RPMI7951 (cell line): ENCODE measurements at places on chromosomes 4 and X.

DNA sequence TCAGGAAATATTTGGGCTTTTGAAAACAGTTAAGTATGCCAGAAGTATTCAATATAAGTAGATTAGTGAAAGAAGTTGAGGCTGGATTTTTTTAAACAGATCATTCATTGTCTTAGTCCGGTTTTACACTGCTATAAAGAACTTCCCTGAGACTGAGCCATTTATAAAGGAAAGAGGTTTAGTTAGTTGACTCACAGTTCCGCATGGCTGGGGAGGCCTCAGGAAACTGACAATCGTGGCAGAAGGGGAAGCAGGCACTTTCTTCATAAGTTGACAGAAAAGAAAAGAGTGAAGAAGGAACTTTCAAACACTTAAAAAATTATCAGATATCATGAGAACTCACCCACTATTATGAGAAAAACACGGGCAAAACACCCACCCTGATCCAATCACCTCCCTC, 31.1 kb upstream of the CYLC1 start:
- no peak for DNase-seq

- no peak for DNase-seq
These were observed 104.3 kb upstream of the STK26 start for GRCh38 chrX:131918839-131919238.

- DNase-seq, result no peak
These were observed 101.7 kb upstream of the KIT start for GRCh38 chr4:54556051-54556450.

- peak; percentile 0 for DNase-seq
These were observed 79.7 kb downstream of the GRIA3 start for GRCh38 chrX:123263747-123264146.

DNA sequence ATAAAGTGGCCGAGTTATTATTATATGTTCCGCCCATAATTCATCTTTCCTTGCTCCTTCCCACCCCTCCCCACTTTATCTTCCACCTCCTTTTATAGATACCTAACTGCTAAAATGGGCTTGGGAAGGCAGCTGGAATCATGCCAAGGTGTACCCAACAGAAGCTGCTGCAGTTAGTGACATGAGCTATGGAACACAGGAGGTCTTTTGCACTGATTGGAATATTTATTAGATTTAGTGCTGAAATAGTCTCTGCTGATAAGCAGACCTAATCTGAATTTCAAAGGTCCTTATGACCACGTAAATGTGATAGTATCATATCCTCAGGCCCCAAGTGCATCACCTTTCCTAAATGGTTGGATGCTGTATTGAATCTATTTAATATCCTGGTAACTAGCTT, 64.9 kb downstream of the HMGB2 start:
- no peak for DNase-seq

- no peak for DNase-seq
These were observed 671.6 kb upstream of the BOD1L1 start for GRCh38 chr4:14299166-14299565.

DNA sequence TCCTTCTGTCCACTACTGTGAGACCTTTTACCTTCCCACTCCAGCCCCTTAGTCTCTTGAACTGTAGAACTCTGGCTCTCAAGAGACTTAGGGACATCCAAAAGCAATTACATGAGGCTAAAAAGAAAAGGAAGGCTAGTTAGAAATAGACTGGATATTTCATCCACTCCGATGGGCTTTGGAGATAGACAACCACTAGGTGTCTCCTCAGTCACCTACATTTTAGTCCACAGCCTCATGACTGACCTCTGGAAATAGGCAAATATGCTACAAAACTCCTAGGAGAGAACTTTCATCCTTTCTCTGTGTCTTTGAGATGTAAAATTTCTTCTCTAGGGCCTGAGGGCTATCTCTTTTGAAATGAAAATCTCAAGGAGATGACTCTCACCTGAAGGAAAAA, 45.1 kb upstream of the LAMP2 start:
- peak; percentile 22 for DNase-seq

DNA sequence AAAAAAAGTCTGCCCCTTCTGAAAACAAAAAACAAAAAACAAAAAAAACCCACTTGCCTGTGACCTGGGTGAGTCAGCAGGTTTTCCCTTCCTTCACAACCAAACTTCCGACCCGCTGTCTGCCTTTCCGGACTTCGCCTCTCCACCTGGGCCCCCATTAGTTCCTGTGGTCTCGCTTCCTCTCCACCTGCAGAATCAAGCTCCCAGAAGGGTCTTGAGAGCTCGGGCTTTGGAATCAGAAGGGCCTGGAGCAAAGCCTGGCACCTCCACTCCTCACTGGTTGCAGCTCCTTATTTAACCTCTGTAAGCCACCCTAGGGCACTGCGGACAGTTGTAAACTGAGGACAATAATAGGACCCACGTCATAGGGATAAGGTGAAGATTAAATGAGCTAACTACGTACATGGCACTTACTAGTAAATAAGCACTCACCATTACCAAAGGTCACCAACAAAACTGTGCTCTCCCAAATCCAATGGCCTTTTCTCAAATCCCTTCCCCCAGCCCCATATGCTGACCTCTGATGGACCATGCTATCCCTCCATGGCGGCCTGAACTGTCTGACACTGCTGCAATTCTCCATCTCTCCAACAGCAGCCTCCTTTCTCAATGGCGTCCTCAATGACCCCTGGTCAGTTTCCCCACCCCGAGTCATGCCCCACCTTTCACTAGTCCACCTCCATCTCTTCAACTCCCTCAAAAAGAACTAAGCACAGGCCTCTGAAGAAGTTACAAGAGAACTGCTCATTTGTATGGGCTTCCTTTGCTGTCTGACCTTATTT, 64.2 kb downstream of the IRF2 start:
- no peak for DNase-seq

DNA sequence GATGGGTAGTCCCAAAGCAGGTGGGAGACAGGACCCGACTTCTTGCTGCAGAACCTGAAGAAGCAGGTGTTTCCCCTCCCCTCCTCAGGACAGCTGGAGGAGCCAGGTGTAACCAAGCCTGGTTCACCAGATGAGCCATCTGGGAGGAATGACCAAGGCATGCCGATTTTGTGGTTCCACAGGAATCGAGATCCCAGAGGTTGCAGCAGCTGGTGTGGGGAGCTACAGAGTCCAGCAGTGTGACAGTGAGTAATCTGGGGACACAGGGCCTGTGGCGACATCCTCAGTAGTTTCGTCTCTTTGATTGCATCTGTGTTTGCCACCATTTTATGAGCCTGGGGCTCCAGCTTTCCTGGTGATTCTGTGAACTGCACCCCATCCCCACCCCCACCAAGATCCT, 2.6 kb upstream of the NDP start:
- DNase-seq, result peak; percentile 37

GRCh38 chrX:71532078-71532752, 689 bp upstream of the OGT start:
- DNase-seq, result peak; percentile 83

GRCh38 chr4:145047151-145047550, 50.8 kb downstream of the ANAPC10 start:
- no peak for DNase-seq

DNA sequence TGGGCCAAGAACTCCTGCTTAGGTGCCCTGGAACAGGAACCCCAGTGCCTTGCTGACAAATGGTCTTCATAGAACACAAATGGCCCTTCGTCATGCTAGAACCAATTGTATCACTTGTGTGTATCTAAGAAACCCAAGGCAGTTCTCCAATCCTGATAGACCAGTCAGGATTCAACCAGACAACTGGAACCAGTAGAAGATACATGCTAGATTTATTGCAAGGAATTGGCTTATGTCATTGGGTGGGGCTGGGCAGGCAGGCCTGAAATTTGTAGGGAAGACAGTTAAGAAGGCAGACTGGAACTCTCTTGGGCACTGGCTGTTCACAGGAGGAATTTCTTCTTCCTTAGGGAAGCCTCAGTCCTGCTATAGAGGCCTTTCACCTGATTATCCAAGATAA, 17.0 kb upstream of the TBL1X start:
- DNase-seq, result no peak

DNA sequence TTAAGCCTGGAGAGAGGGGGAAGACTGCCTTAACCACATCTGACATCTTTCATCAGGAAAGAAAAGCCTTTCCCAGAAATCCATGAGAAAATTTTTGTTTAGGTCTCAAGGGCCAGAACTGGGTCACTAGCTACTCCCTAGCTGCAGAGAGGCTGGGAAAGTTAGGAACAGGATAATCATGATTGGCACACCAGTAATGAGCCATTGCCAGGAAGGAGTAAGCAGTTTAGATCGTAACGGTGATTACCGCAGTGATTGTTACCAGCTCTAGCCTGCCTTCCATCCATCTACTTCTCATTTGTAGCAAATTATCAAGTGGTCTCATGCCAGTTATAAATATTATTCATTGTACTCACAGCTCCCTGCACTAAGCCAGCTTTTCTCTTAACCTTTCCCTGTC, 22.7 kb upstream of the STX18 start:
- DNase-seq, result no peak

- peak; percentile 64 for DNase-seq
These were observed 15.0 kb downstream of the RPS4X start for GRCh38 chrX:72262077-72262476.

GRCh38 chr4:118918388-118918787, 29.7 kb downstream of the SYNPO2 start:
- DNase-seq, result peak; percentile 85

DNA sequence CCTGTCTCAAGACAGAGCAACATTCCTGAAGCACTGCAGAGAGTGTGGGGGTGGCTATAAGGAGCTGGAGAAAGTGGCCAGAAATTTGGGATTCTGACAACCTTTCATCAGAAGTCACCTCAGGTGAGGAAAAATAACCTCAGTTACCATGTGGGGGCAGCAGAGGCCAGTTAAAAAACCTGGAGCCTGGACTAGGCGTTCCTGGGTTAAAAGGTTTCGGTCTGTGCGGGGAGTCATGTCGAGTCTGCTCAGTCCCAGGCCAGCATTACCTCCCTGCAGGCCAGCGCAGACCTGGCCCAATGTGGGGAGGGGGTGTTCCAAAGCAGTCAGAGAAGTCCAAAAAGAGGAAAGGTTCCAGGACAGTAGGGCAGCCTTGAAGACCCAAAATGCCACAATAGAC, 10.9 kb upstream of the NALF2 start:
- DNase-seq, result peak; percentile 18

- DNase-seq, result no peak
These were observed 136.8 kb downstream of the PLS3 start for GRCh38 chrX:115697806-115698205.

GRCh38 chrX:2823795-2824386, 4.8 kb upstream of the GYG2 start:
- DNase-seq, result no peak

DNA sequence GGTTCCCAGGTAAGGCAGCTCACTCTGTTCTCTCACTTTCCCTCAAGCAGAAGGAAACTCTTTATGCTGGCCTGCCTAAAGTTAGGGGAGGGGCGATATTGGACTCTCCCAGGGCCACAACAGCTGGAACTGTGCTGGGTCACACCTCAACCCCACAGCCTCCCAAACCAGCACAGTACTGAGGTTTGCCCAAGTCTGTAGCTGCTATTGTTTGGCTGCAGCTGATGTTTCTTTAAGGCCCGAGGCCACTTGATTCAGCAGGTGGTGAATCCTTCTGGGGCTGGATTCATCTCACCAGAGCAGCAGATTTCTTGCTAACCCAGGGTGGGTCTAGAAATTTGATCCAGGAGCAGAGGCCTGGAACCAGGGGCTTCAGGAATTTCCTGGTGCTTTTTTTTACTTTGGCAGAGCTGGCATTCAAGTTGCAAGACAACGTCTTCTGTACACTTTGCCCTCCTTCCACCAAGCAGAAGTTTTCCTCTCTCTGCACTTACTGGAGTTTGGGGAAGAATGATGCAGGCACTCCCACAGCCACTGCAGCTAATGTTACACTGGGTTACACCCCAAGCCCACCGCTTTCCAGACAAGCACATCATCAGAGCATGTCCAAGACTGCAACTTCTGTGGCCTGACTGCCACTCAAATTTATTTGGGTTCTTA, 544.7 kb upstream of the NDST4 start:
- DNase-seq, result no peak

DNA sequence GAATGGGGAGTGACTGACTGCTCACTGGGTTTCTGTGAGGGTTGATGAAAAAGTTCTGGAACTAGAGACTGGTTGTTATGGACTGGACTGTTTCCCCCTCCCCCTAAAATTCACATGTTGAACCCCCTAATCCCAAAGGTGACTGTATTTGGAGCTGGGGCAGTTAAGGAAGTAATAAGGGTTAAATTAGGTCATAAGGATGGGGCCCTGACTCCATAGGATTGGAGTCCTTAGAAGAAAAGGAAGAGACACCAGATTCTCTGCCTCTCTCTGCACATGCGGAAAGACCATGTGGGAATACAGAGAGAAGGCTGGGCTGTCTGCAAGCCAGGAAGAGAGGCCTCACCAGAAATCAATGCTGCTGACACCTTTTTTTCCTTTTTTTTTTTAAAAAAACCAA, 38.2 kb downstream of the ZBTB49 start:
- no peak for DNase-seq

- DNase-seq, result no peak
These were observed 69.5 kb downstream of the TRIM2 start for GRCh38 chr4:153273751-153274150.

- DNase-seq, result no peak
These were observed at the start of gene FREM3 for GRCh38 chr4:143700416-143701352. Gene FREM3 (minus strand): TSS chr4:143700675. CDS start chr4:143700675, 0 bp downstream.

GRCh38 chr4:82284858-82285805, 88.7 kb downstream of the HNRNPD start:
- peak; percentile 98 for DNase-seq

- DNase-seq, result no peak
These were observed 339.4 kb upstream of the ZCCHC13 start for GRCh38 chrX:73964579-73964978.

- DNase-seq, result peak; percentile 8
These were observed 159.6 kb upstream of the ANK2 start for GRCh38 chr4:112889619-112890527.

DNA sequence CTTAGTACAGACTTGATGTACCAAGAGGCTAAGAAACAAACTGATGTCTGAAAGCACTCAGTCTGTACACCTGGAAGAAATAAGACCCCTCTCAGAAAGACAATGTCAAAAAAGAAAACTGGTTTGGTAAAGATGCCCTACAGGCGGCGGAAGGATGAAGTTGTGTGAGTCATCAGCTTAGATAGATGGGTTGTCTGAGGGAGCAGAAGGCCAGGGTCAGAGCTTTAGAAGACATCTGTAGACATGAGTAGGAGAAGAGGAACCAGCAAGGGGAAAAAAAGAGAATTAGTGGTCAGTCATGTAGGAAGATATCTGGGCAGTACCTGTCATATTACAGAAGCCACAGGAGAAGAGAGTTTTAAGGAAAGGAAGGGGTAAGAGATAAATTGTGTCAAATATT, 8.3 kb downstream of the SRPX2 start:
- DNase-seq, result peak; percentile 35

GRCh38 chrX:107823456-107823855, 2.2 kb upstream of the MID2 start:
- peak; percentile 17 for DNase-seq
